ENCODE measurements at places on chromosomes 4 and X.

- no peak for DNase-seq
Measured at GRCh38 chrX:103789004-103789403, 12.4 kb downstream of the PLP1 start.

GRCh38 chr4:38062776-38063097, 102.5 kb downstream of the PTTG2 start:
- DNase-seq: no peak

DNA sequence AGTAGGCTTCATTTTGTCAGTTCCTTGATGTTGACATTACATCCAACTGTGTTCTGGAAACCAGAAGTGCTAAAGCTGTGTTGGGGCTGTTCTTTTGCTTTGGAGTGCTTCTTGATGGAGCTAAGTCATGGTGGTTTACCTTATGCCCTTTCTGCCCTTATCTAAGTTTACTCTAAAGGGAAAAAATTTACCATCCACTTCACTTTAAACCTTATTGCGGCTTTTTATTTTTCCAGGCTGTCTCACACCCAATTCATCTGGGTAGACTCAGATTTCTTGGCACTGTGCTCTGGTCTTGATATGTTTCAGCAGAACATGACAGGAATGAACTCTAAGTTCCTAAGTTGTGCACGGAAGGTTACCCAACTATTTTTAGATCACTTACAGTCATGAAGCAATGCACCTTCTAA, 104.7 kb upstream of the TTC29 start:
- no peak for DNase-seq

- DNase-seq: no peak
Measured at GRCh38 chr4:169084954-169085353, 74.9 kb upstream of the CBR4 start.

DNA sequence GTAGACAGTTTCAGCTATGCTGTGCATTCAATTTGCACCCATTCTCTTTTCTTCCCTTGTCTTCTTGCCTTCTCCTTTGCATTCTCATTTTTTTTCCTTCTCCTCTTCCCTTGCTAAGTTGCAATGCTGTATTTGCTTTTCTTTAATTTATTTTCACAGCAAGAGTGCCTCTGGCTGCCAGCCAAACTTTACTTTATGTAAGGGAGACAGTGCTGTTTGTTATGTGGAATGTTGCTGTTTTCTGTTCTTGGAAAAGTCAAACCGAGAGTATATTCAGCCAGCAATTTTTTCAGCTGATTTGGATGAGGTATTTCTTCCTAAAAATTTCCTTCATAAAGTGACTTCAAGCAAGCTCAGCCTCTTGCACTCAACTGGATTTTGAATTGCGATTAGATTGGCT, 1293.4 kb downstream of the ARAP2 start:
- DNase-seq: no peak

- DNase-seq: no peak
Measured at GRCh38 chr4:17027495-17027894, 129.1 kb upstream of the LDB2 start.

DNA sequence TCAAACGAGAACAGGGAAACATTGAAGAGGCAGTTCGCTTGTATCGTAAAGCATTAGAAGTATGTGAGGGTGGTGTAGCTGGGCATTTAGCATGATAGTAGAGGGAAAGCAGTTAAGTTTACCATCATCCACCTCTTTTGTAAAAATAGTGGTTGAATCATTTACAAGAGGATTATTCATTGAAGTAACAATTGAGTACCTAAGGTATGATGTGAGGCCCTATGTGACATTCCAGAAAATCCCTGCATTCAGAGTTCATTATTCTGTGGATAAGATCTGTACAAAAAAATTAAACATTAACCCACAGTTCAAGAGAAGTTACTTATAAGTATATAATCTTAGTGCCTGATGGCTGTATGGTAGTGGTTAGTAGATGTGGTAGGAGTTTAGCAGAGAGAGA, 22.2 kb upstream of the GCNA start:
- DNase-seq: no peak

DNA sequence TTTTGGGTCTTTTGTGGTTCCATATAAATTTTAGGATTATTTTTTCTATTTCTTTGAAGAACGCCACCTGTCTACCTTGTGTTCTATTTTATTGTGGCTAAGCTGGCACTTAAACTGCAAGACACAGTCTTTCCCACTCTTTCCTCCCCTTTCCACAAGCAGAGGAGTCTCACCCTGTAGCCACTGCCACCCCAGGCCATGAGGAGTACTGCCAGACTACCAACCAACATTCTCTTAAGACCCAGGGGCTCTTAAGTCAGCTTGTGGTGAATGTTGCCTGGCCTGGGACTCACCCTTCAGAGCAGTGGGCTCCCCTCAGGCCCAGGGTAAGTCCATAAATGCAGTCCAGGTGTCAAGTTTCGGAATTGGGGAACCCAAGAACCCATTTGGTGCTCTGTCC, 58.0 kb upstream of the FMR1 start:
- DNase-seq: no peak

DNA sequence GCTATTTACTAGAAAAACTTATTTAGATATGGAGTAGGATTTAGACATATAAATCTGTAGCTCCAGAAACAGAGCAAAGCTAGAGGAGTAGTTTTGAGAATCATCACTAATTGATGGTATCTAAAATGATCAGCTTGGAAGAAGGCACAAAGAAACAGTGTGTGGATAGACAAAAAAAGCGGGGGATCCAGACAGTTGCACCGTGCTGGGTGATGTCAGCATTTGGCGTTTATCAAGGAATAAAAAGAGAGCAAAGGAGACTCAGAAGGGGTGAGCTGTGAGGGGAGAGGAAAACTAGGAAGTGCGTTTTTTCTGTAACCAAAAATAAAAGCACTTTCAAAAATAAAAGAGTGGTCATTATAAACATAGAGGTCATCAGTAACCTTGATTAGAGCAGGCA, 90.5 kb upstream of the GPRIN3 start:
- no peak for DNase-seq

GRCh38 chrX:10102046-10102704, 54.6 kb upstream of the CLCN4 start:
- no peak for DNase-seq

- DNase-seq: no peak
Measured at GRCh38 chrX:331151-331824, 12.7 kb upstream of the GTPBP6 start.

GRCh38 chr4:2804973-2805501, 12.2 kb downstream of the SH3BP2 start:
- no peak for DNase-seq

GRCh38 chrX:15416133-15416993, 32.1 kb upstream of the VEGFD start:
- no peak for DNase-seq

- DNase-seq: no peak
Measured at GRCh38 chr4:185003596-185004351, 14.5 kb upstream of the HELT start.

- DNase-seq: no peak
Measured at GRCh38 chr4:162912482-162912881, 254.2 kb downstream of the NAF1 start.

- DNase-seq: no peak
Measured at GRCh38 chr4:103197765-103198110, 405 bp downstream of the CENPE start.

DNA sequence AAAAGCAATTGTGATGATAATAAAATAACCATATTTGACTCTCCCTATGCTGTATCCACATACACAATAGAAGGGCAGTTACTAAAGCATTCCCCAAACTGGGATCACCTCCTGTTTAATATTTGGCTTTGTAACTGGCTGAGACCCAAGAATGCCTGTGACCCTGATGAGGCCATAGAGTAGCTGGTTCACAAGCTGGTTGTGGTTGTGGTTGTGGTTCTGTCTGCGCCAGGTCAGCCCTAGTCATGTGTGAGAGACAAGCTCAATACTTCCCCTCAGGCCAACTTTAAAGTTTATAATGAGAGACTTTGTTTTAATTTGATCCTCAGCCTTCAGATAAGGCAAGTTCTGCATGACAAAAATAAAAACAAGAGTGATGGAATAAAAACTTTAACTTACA, 209.9 kb downstream of the PARM1 start:
- DNase-seq: no peak

- DNase-seq: no peak
Measured at GRCh38 chr4:107719207-107719921, 670 bp downstream of the PAPSS1 start.

DNA sequence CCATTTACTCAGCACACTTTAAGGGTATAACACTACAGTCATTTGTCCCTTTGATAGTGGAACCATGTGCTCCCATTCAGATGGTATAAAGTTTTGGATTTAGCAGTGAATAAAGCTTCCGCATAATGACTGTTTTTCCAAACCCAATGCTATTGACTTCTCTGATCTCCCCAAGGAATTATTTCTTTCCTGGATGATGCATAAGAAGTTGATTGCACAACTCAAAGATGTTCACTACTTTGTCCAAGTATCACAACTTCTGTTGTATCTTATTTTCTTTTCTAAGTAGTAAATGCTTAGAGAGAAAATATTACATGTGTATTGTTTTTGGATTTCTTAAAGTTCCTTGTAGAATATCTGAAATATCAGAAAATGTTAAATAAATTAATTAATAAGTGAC, 300.2 kb downstream of the GPM6A start:
- no peak for DNase-seq

- no peak for DNase-seq
Measured at GRCh38 chr4:38382520-38382919, 281.5 kb upstream of the KLF3 start.

DNA sequence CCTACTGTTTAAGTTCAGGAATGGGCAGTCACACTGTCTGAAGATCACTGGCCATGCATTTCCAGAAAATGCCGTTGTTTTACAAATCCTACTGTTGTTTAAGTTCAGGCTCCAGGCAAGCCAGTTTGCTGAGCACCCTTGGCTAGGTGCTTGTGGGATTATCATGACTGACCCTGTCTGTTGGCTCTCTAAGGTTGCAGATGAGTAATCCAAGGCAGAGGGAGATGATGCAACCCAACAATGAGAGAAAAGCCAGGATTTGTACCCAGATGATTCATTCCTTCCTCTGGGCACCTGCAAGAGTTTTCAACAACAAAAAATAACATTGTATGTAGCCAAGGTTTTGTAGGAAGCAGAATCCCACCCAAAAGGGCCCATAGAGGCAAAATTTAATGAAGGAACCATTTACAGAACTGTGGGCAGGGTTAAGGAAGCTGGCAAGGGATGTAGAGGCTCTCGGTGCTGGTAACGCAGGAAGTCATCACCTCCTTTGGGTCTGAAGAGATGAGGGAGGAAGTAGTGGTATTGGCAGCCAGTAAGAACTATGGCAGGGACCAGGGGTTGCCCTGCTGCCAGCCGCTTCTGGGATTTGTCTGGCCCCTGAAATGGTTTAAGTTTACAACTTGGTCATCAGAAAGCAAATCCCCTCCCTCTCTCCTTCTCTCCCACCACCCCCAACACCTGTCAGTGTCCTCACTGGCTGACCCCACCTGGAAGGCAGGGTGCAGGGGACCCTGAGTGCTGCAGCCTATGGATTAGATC, 54.8 kb downstream of the MSX1 start:
- no peak for DNase-seq

DNA sequence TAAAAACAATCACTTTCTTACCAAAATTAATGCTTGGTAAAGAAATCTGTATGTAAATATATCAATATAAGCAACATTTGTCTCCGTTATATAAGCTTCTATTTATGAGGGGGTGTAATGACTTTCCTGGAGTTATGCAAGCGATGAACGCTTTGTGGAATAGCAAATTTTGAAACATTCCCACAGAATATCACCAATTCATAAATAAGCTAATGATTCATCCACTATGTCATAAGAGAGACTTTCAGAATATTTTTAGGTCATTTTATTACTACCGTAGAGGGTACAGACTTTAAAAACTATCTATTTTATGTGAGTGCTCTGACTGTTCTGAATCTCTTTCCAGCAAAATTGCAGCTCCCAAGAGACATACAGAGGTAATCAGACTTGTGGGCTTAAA, 179.5 kb upstream of the FTHL17 start:
- DNase-seq: no peak

- no peak for DNase-seq
Measured at GRCh38 chrX:129718676-129719075, 20.1 kb upstream of the XPNPEP2 start.

DNA sequence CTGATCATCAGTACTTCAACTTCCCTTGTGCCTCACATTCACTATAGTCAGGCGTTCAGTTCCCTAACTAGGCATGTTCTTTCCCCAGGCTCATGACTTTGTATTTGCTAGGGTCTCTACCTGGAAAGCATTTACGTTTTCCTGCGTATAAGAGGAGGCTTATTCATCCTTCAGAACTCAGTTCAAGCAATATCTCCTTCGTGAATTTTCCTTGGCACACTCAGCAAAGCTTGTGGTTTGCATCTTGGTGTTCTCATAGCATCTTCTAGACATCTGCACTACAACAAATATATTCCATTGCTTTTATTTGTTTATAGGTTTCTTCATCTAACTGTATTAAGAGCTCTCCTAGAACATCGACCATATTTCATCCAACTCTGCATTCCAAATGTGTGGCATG, 2.6 kb downstream of the CXCL6 start:
- DNase-seq: no peak

GRCh38 chrX:68894142-68894512, 65.3 kb downstream of the EFNB1 start:
- no peak for DNase-seq

DNA sequence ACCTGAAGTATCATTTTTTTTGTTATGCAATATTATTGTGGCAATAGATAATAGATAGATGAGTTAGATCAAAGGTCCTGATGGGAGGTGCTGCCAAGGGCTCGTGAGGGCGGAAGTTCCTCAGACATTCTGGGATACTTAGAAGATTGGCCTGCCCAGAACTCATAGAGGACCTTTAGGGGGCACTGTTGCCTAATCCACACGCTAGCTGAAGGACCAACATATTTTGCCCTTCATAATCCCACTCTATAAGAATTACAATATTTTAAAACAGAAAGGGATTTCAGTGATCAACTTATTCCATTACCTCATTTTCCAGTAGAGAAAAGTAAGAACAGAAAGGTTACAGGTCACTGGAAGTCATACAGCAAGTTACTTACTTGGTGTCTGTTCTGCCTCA, 22.9 kb upstream of the COX7B2 start:
- no peak for DNase-seq

- no peak for DNase-seq
Measured at GRCh38 chrX:149004936-149005335, 500.2 kb downstream of the IDS start.

DNA sequence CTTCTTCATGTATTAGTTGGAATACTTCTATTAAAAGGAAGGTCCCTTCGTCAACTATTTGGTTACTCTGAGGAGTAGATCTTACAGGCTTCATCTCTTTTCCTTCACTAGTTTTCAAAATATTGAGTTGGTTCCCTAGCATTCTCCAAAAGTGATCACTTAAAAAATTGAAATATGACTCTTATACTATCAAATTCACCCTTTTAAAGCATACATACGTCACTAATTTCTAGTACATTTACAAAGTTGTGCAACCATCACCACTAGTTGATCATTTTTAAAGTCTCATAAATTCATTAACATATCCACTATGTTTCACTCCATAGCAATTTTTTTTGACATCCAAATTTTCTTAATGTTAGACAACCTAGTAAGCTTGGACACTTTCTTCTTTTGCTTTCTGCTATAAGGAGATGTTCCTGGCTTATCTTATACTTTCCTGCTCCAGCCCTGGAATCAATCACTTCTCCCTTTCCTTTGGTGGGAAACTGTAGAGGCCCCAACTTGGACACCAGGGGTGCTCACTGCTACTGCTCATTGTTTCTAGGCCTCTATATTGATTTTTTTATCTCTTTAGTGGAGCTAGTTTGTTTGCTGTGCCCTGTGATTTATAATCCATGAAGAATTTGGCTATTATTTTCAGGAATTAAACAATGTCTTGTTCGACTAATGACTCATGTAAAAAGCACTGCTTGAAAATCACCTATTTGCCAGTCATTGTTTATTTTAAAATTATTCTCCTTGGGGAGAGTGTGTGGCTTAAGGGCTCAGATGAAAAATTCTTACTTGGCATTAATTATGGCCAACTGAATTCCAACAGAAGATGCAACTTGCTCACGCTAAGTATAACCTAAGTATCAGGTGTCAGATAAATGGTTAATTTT, 4.0 kb upstream of the ZFX start:
- DNase-seq: no peak

All from stimulated activated effector memory CD8-positive, alpha-beta T cell treated with anti-CD3 and anti-CD28 coated beads, Interleukin-12 subunit alpha, Interleukin-12 subunit beta, amount 100 ng/mL, for 72 hours (primary cell).